Naive thymus-derived CD8-positive, alpha-beta T cell (primary cell): ENCODE measurements at places on chromosomes 6 and 20. TPM values are rescaled to one million over a fixed set of nuclear protein-coding genes. Genes with fewer than 3 reads are reported as not detected.

GRCh38 chr6:170152124-170152926, 138.6 kb downstream of the DLL1 start:
- DNase-seq: peak; percentile 36

DNA sequence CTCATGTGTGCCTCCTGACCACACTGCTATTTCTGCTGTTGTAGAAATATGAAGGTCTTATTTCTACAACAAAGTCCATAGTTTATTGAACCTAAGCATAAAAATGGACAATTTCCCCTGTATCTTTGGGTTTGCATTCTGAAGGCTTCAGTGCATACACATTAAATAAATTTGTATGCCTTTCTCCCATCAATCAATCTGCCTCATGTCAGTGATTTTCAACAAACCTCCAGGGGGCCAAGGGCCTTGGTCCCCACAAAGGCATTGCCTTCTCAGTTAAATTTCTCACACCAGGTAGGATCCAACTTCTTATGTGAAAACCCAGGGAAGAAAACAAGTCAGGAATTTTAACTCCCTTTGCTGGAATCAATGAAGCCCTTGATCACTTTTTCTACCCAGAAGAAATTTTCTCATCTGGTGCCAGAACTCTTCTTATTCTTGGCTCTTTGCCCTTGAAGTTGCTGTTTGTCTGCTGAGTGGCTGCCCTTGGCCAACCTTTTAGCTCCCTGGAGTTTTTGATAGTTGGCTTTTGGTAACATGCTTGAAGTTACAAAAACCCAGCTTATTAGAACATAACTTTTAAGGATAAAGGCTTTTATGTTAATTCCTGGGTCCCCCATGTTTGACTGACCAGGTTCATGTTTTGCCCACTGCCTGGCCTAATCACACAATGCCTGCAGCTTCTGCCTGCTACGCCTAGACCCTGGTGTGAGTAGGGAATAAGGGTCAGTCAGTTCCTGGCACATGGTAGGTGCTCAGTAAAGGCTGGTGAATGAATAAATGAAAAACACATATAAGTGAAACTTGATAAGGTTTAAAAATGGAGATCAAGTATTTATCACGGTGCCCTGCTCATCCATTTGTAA, 37.0 kb downstream of the SHLD1 start:
- no peak for DNase-seq

DNA sequence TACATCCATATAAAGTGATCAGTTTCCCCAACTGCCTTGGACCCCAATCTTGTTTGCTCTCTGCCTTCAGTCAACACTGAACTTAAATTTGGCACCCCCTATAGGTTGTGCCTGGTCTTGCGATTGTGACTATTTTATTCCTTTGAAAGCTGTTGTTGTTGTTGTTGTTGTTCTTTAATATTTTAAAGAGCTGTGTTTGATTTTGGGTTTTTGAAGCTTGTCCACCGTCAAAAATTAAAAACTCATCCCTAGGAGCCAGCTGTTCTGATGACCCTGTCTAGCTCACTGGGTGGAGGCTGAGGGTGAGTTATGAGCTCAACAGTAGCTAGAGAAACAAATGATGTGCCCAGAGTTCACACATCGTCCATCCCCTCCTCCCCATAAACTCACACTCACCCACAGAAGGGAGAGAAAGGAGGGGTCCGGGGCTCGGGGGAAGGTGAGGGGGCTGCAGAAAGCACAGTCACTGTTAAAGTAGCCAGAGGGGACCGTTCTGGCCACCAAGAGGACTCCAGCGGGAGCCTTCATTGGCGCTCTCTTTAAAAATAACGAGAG, 4.0 kb downstream of the SIM1 start:
- no peak for DNase-seq

GRCh38 chr20:32886652-32887051, 27.9 kb downstream of the EFCAB8 start:
- no peak for DNase-seq

- no peak for DNase-seq
These were observed 90.6 kb downstream of the MRPL14 start for GRCh38 chr6:44036699-44037101.

GRCh38 chr6:107756660-107757355, 67.3 kb downstream of the SCML4 start:
- no peak for DNase-seq

The DEFB132 gene
- total RNA-seq: not detected

The SLC26A8 gene
- total RNA-seq: not detected

The SRPK1 gene
- 53.4 TPM for total RNA-seq
